Muscle of back (tissue), 13 donors: ENCODE measurements at places on chromosomes 1 and 21.
A peak's percentile ranks its signal among the peaks of the same experiment; 100 is the strongest.

- DNase-seq = peak; percentile 51
Measured at GRCh38 chr1:100323419-100324106, 28.7 kb upstream of the CDC14A start.

GRCh38 chr21:38257667-38258066 lies 876 bp downstream of the KCNJ15 start:
- DNase-seq = no peak

DNA sequence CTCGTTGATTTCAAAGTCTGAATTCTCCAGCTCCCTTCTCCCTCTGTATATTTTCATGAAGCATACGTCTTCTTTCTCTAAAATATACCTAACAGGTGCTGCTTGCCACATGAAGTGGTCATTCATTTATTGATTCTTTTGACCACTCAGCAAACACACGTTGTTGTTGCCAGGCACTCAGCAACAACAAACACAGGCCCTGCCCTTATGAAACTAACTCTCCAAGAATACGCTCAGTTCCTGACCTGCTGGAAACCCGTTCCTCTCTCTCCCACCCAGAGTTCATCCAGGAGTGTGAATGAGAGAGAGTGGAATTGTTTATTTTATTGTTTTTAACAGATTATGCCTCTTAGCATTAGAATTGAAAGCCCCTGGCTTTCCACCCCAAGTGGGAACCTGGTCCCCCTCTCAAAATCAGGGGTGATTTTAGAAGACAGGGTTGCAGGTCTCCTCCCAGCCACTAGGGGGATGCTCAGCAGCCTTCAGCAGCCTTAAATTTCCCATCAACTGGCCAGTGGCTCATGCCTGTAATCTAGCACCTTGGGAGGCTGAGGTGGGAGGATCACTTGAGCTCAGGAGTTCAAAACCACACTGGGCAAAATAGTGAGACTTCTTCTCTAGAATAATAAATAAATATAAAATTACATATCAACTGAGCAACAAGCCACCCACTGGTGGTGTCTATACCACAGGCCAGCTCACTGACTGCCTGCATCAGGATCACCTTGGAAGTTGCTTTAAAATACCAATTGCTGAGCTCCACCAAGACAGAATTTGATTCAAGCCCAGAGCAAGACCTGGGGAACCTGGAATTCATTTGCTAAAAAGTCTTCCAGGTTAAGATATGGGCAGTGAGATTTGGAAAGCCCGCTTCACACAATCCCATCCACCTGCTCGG lies 181.0 kb upstream of the KLHDC7A start:
- DNase-seq = no peak

- no peak for DNase-seq
Measured at GRCh38 chr21:42564561-42564971, 50.9 kb downstream of the SLC37A1 start.

DNA sequence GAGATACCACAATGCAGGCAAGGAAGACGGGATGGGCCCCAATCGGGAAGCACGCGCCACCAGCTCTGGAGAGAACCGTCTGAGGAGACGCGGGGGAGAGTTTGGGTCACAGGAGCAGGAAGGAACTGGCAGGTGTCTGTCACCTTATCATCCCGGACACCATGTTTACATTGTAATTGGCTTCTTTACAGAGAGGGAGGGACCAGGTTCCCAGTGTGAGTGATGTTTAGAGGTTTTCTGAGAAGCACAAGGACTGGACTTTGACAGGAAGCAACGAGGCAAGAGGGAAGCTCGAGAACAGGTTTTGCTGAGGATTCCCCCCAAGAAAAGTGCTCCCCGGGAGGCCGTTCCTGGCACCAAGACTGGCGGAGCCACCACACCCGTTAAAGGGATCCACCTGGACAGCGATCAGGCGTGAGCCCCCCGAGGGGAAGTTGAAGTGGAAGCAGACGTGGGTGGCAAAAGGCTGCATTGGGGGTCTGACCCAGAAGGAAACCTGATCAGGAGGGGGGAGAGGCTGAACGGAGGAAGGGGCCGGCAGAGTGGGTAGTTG lies 957 bp downstream of the EPS15 start:
- peak; percentile 23 for DNase-seq
